A549 treated with DMSO at 1 μM for 4 hours (cell line): ENCODE measurements at places on chromosomes 6 and 20. TPM values are rescaled to one million over a fixed set of nuclear protein-coding genes. Genes with fewer than 3 reads are reported as not detected.

Gene PLAGL1
- total RNA-seq = 6.9 to 9.6 TPM (median 9.5 TPM) in 5 replicates

Gene TNNC2
- total RNA-seq = 0.31 TPM in 1 of 5 replicates, not detected in the others

Gene AVP
- not detected in 5 replicates for total RNA-seq

Gene RNGTT
- total RNA-seq = 8.4 to 11.0 TPM (median 9.3 TPM) in 5 replicates

Gene TREM1
- total RNA-seq = 0.09 to 0.30 TPM (median 0.13 TPM) in 4 of 5 replicates, not detected in the other

Gene KIAA0408
- 5.9 to 7.1 TPM (median 6.5 TPM) in 5 replicates for total RNA-seq

Gene DYNLRB1
- total RNA-seq = 215 to 238 TPM (median 224 TPM) in 5 replicates

Gene BPHL
- total RNA-seq = 16.3 to 29.4 TPM (median 23.3 TPM) in 5 replicates

Gene STMND1
- total RNA-seq = not detected in 5 replicates

Gene LY6G6F
- not detected in 5 replicates for total RNA-seq

Gene DPPA5
- total RNA-seq = not detected in 5 replicates
